ENCODE measurements at places on chromosomes 7 and 10.
A peak's percentile ranks its signal among the peaks of the same experiment; 100 is the strongest.

- no peak for DNase-seq
Observed at GRCh38 chr7:43873300-43873699, 4.0 kb upstream of the MRPS24 start.

- no peak for DNase-seq
Observed at GRCh38 chr10:114869520-114869892, 47.9 kb downstream of the FHIP2A start.

GRCh38 chr10:114603948-114604347 is 54.1 kb downstream of the ABLIM1 start:
- DNase-seq = no peak

DNA sequence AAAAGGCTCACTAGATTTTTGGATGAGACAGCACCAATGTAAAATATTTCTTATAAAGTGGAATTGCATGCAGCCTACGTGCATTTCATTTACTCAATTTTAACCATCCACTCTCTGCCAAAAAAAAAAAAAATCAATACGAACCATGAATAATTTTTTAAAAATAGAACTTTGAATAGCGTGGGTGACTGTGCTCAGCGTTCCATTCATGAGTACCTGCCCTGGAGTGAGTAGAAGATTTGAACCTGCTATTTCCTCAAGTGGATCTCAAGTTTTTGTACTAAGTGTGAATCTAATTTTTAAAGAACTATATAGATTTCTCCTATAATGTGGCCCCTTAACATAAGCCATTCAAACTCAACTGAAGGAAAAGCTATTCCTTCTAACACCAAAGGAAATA is 105.3 kb downstream of the ARHGAP12 start:
- no peak for DNase-seq

- DNase-seq = no peak
Observed at GRCh38 chr10:110978204-110978603, 58.8 kb downstream of the SHOC2 start.

DNA sequence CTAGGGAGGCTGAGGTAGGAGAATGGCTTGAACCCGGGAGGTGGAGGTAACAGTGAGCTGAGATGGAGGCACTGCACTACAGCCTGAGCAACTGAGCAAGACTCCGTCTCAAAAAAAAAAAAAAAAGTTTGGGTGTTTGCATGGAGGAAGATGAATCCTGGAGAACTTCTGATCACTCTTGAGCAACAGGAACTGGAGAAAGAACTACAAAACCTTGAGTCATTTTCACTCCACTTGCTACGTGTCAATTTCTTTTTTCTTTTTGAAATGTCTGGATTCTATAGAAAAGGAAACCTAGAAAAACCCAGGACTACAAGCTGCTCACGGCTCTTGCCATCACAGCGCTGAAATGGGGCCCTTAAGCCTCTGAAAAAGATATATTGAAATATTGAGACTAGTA is 189.6 kb upstream of the NRP1 start:
- no peak for DNase-seq

GRCh38 chr7:14766747-14767146 is 135.8 kb downstream of the DGKB start:
- no peak for DNase-seq

GRCh38 chr10:43689955-43690771 is 41.5 kb upstream of the ZNF32 start:
- DNase-seq = peak; percentile 55

GRCh38 chr7:19670806-19671205 is 38.0 kb downstream of the POLR1F start:
- no peak for DNase-seq

DNA sequence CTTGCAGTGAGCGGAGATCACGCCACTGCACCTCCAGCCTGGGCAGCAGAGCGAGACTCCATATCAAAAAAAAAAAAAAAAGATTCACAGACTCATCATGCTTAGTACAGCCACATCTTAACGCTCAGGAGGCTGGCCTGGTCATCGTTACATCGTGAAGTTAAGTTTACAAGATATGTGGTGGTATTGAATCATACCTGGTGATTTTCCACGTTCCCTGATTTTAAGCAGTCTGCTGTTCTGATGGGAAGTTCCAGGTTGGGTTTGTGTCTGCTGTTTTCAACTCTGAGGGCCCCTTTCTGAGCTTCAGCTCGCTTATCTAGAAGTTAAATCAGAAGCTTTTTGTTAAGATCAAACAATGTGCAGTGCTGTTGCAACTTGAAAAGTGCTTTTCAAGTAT is 6.9 kb downstream of the PPP2R2D start:
- peak; percentile 54 for DNase-seq

GRCh38 chr7:96076350-96076707 is 245.6 kb downstream of the SLC25A13 start:
- DNase-seq = no peak

GRCh38 chr7:149005427-149006344 is 22.6 kb downstream of the PDIA4 start:
- peak; percentile 64 for DNase-seq

- no peak for DNase-seq
Observed at GRCh38 chr7:159103382-159104187, 41.1 kb downstream of the VIPR2 start.

DNA sequence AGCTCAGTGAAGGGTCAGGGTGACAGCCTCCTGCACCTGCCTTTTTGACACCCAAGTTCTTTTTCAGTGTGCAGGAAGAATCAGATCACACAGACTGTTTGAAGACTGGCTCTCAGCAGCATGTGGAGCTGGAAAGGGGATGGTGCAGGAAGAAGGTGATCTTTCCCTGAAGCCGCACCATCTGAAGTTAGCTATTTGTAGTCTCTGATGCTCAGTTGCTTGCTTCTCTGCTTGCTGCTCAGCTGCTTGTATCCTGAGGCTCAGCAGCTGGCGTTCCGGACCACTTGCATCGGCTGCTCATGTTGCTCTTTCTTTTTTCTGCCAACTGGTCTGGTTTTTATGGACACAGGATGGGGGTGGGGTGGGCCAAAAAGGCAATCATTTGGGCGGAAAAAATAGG is 15.8 kb upstream of the DNMBP start:
- no peak for DNase-seq

GRCh38 chr7:2920956-2921652 is 77.0 kb upstream of the GNA12 start:
- no peak for DNase-seq

- no peak for DNase-seq
Observed at GRCh38 chr10:133100706-133101415, 13.1 kb downstream of the ADGRA1 start.

- no peak for DNase-seq
Observed at GRCh38 chr7:95200741-95201140, 123.6 kb downstream of the PON1 start.

GRCh38 chr10:109891105-109891504 is 32.2 kb downstream of the XPNPEP1 start:
- no peak for DNase-seq

- no peak for DNase-seq
Observed at GRCh38 chr10:14736600-14737081, 38.1 kb downstream of the FAM107B start.

- DNase-seq = no peak
Observed at GRCh38 chr10:3331690-3332230, 159.2 kb upstream of the PITRM1 start.

DNA sequence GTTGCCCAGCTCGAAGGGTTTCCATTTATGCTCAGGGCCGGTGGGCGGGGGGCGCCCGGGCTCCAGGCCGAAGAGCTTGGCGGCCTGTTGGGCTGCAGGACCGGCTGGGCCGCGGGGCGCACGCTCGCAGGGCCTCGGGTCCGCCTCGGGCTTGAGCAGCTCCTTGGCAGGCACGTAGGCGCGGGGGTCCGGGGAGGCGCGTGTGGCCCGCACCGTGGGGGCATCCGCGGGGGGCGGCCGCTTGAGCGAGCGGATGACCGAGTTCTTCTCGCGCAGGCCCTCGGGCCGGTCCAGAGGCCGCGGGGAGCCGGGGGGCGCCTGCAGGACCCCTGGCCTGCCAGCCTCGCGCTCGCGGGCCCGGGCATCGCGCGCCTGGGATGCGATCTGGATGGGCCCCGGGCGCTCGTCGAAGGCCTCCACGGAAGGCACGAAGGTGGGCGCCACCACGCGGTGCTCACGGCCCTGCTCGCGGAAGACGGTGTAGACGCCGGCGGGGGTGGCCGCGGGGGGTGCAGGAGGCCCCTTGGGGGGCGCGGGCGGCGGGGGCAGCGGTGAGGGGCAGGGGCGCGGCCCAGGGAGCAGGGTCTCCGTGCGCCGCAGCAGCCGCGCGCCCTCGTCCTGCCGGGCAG is 35.2 kb downstream of the TNRC18 start:
- no peak for DNase-seq

- no peak for DNase-seq
Observed at GRCh38 chr7:110071192-110071591, 1019.7 kb upstream of the LRRN3 start.

- DNase-seq = no peak
Observed at GRCh38 chr7:114818501-114818900, 103.4 kb upstream of the MDFIC start.

DNA sequence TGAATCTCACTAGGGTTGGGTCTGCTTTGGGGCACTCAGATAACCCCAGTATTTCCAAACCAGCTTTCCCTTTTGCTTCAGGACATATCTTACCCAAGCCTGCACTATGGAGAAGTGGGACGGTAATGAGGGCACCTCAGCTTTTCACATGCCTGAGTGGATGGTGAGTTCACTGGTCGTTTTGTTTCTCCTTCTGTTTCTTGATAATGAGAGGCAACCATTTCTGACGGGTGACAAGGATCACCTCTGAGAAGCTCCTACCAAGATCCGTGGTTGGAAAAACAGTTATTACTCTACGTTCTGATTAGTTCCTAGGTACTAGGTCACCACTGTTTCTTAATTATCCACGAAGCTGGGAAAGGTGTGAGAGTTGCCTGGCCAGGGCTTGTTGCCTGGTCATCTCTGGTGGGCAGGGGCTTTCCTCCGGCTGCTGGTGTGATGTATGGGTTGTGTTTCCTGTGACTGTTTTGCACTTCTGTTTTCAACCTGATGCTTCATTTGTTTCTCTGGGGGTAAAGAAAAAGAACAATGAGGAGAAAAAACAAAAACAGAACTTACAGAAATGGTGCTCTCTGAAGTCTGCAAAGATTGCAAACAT is 65.7 kb upstream of the STRIP2 start:
- DNase-seq = no peak

- DNase-seq = no peak
Observed at GRCh38 chr7:93298671-93299070, 66.5 kb downstream of the VPS50 start.

DNA sequence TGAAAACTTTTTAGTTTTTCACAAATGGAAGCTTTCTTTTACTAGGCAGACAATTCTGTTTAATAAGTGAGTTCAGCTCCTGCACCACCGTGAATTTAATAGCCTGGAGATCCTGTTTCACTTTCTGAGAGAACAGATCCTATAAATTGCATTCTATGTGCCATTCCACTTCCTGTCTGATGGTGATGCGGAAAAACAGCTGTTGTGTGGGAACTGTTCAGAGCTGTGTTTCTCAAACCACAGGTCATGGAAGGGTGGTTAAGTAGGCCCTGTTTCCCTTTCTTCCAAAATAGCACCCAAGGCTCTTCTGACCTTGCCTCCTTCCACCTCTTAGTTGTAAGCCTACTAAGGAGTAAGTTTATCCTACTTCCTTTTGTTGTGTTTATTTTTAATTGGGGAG is 97.2 kb upstream of the DKK1 start:
- DNase-seq = no peak

DNA sequence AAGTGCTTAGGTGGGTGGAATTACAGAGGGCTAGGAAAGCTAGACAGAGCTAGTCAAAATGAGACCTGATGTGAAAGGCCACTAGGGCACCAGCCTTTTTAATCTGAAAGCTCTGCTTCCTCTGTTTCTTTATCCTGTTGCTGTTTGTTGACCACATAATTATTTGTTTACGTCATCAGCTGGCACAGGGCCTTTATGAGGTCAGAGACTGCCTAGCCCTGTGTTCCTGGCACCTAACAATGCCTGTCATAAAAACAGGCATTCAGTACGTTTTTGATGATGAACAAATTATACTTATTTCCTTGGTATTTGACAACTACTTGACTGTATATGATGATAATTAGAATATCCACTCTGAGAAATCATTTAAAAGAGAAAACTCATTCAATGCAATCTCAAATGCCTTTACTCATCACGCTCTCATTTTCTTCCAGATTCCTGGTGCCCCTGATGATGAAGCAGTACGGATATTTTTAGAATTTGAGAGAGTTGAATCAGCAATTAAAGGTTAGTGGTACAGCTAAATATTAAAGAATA is 26.0 kb downstream of the RBM17 start:
- DNase-seq = no peak

- no peak for DNase-seq
Observed at GRCh38 chr7:27419581-27420177, 177.1 kb downstream of the EVX1 start.

- no peak for DNase-seq
Observed at GRCh38 chr10:128062331-128062880, 63.8 kb downstream of the MKI67 start.

DNA sequence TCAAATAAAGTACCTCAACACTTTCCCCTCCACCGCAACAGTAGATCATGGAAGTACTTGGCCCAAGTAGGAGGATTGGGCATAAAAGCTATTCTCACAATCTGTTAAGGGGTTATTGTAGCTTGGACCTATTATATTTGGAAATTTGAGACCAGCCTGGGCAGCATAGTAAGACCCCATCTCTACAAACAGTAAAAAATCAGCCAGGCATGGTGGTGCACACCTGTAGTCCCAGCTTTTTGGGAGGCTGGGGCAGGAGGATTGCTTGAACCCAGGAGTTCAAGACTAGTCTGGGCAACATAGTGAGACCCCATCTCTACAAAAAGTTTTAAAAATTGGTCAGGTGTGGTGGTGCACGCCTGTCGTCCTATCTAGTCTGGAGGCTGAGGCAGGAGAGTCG is 13.2 kb downstream of the PRKRIP1 start:
- no peak for DNase-seq

GRCh38 chr10:12511651-12512050 is 162.3 kb downstream of the CAMK1D start:
- no peak for DNase-seq

DNA sequence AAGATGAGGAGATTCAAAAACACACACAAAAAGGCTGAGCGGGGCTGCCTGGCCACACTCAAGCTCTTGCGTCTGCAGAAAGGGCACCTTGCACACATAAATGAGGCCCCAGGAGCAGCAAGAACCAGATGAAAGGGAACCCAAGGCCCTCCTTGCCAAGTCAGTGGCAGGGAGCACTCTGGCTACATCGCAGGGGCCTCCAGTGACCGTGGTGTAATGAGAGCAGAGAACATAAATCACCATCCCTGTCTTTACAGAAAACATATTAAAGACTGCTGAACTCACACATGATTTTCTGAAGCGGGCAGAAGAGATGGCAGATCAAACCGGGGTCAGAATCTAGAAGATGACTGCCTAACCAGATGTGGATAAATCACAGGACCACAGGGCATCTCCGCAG is 80.5 kb downstream of the SLIT1 start:
- no peak for DNase-seq

All from thymus (tissue), 14 donors.